ENCODE measurements at places on chromosomes 3 and 15.

GRCh38 chr3:192863091-192863420, 54.6 kb downstream of the MB21D2 start:
- no peak for DNase-seq

DNA sequence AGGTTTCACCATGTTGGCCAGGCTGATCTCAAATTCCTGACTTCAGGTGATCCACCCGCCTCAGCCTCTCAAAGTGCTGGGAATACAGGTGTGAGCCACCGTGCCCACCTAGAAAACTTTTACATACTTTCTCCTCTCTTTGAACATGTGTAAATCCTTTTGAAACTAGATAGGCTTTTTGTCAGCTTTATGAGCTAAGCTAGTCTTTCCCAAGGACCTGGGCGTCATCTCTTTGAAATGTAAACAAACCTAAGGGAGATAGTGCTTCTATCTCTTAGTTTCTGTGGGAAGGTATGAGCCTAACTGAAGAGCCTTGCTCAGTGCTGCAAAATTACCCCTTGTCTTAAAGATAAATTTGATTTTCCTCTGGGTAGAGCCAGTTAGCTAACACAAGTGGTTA, 4.8 kb downstream of the CX3CR1 start:
- peak; percentile 4 for DNase-seq

- DNase-seq: no peak
Observed at GRCh38 chr3:137925080-137925479, 84.9 kb upstream of the CLDN18 start.

GRCh38 chr3:73007992-73008712, 11.5 kb downstream of the PPP4R2 start:
- DNase-seq: no peak

DNA sequence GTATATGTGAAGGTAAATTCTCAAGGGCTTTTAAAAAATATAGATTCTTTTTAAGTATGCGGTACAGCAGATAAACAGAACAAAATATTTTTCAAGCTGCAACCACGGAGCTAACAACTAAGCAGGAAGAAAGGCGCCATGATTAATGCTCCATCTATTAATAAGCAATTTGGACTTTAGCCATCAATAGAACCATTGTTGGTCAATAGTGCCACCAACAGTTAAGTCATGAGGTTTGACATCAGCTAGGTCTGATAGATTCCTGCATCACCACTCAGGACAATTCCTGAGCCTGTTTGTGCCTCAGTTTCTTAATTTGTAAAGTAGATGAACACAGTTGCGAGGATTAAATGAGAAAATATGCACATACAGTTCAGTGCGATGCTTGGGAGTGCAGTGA, 65.1 kb upstream of the FAM3D start:
- DNase-seq: no peak

DNA sequence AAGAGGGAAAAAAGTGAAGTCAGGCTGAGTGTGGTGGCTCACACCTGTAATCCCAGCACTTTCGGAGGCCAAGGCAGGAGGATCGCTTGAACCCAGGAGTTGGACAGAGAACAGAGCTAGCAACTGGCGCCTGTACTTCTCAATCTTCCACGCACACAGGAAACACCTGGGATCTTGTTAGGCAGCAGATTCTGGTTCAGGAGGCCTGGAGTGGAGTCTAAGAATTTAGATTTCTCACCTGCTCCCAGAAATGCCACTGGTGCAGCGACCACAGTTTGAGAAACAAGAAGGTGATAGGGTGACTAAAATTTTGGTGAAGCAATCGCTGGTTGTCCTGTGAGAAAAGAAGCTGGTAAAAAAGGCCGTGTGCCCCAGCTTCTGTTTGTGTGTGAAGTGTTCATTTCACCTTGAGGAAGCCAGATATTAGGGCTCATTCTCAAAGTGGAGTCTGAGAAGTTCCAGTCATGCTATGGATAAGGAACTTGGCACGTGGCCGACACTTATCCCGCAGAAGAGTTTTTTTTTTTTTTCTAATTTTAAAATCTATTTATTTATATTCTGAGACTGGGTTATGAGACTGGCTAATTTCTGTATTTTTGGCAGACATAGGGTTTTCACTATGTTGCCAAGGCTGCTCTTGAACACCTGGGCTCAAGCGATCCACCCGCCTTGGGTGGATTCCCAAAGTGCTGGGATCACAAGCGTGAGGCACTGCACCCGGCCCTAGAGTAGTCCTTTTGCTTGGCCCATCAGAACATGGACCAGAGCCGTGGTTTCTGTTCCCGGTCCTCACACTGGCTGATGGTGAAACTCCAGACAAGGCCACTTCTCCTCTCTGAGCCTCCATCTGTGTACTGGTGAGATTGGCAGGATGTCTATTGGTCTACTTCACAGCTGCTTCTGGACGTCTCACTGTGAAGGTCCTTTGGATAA, 324.6 kb upstream of the PROK2 start:
- no peak for DNase-seq

- no peak for DNase-seq
Observed at GRCh38 chr15:99430881-99431401, 134.8 kb upstream of the MEF2A start.

DNA sequence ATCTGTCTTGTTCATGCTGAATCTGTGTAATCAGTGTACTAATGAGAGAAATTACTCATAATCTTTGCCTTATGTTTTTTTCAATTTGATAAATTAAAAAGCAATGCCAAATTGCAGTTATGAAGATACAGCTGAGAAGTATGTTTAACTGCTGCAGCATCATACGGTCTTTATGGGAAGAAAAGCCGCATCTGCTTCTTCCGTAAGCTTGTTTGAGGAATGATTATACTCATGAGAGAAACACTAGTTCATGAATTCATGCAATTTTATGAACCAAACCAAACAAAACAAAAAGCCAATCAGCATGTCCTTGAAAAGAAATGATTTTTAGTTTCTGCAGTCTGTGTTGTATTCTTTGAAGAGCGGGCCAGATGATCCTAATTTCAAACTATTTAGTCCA, 275.9 kb upstream of the ARHGEF26 start:
- DNase-seq: no peak

GRCh38 chr15:40914013-40914412, 15.1 kb upstream of the DLL4 start:
- no peak for DNase-seq

DNA sequence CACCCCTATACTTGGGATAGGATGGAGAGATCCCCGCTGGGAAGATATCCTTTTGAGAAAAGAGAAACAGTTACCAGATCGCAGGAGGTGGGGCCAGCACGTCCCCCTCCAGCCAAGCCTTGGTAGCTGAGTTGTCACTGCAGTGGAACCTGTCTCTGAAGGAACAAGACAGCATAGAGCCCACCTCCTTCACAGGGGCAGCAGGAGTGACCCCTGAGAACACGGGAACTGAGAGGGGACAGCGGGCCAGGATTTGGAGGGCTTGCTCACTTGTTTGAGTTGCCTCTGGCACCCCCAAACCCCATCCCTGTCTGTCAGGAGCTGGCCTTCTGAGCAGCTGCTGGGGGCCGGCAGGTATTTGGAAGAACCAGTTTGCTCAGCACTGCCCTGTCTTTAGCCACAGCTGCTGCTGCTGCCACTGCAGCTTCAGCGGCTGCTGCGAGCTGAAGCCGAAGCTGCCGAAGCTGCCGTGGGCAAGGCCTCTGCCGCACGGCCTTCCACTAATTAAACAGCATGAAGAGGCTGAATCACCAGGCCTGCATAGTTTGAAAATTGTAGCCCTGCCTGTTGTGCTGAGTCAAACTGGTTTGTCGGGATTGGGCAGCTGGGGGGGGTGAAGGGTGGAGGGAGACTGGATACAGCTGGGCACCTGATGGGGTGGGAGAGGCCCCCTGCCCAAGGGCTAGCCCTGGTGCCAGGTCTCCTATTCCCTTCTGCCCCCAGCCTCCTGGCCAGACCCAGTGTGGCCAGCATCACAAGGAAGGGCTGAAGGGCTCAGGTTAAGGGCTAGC, 4.0 kb downstream of the EPHB3 start:
- DNase-seq: peak; percentile 76

DNA sequence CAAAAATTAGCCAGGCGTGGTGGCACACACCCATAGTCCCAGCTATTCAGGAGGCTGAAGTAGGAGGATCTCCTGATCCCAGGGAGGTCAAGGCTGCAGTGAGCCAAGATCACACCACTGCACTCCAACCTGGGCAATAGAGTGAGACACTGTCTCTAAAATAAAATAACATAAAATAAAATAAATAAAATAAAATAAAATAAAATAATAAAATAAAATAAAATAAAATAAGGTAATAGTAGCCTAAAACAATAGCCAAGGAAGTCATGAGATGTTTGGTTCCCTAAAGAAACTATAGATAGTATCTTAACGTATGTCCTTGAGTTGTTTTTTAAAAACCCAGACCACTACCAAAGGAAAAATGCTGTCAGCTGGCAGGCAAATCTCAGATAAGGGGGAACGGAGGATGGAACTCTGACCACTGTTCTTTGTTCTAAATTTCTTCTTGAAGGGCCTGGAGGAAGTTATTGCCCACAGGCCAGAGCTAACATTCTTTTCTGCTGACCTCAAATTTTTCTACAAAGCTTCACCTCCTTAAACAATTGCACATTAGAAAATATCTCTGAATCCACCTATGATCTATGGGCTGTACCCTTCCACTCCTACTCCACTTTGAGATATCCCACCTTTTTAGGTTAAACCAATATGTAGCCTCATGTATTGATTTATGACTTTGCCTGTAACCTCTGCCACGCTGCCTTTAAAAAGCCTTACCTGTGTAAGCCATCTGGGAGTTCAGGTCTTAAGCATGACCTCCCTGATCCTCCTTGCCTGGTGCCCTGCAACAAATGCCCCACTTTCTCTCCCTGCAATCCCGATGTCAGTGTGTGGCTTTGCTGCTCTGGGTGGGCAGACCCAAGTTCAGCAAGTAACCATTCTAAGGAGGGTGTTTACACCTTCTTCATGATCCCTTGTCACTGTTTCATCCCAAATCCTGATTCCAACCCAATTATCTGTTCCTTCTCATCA, 126.2 kb upstream of the BHLHE40 start:
- no peak for DNase-seq

DNA sequence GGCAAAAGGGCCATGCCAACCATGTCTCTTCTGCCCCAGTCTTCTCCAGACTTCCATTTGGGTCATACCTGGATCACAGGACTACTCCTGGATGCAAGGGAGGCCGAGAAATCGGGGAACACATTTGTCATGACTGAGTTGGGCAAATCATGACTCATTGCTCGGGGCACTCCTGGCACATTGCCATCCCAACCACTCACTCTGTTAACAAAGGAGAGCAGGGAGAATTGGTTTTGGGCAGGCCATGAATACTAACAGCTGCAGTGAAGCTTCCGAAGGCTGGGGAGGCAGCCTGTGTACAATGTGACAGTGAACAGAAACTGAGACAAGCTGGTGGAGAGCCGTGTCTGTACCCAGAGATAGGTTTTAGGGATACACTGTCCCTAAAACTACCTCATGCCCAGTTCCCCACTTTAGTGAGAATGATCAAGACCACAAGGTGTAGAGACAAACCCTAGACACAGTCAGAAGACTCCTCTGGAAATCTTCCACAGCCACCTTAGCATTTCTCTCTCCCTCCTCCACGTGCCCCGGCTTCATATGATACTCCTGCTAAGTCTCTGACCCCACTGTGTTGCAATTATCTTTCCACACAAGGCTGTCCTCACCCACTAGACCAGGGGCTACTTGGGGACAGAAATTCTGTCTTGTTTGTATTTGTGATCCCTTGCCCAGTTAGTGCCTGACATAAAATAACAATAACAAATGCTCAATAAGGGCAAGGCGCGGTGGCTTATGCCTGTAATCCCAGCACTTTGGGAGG, 10.5 kb upstream of the BUB1B start:
- no peak for DNase-seq

- DNase-seq: no peak
Observed at GRCh38 chr3:81765400-81765799, 4.0 kb upstream of the GBE1 start.

DNA sequence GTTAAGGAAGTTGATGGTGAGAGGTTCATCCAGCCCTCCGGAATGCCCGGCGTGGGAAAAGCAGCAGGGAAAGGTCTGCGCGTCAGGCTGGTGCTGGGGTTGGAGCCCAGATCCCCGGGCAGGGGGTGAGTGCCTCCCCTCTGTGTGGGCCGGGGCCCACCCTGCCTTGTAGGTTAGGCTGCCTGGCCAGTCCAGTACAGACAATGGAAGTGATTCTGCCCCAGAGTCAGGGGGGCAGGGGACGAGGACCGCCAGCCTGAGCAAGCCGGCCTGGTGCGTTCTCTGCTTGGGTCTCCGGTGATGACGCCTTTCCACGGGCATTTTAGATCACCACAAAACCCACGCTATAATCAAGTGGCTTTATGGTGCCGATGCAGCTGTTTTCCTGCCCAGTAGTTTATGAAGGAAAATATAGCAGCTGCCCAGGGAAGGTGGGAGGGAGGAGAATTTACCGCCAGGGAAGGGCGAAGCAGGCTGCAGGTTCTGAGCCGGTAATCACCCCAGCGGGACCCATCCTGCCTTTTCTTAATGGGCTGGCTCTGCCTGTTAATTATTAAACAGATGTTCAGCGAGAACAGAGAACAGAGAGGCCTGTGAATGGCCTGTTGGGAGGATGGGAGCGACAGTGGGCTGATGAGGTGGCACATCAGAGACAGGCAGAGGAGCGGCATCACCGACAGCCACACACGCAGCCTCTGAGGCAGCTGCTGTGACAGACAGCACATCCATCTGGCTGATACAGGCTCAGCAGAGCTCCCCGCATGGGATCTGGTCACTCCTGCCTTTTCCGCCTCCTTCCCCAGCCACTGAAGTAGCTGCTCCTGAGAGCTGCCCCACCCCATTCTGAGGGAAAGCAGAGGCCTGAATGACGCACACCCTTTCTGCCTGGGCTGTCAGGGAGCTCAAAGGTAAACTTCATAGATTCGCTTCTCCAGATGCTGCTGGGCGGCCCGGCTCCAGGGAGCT, 35.2 kb downstream of the BDH1 start:
- no peak for DNase-seq

GRCh38 chr3:109804697-109805096, 467.4 kb upstream of the DPPA4 start:
- DNase-seq: no peak

- DNase-seq: no peak
Observed at GRCh38 chr3:197337656-197338055, 39.2 kb upstream of the DLG1 start.

DNA sequence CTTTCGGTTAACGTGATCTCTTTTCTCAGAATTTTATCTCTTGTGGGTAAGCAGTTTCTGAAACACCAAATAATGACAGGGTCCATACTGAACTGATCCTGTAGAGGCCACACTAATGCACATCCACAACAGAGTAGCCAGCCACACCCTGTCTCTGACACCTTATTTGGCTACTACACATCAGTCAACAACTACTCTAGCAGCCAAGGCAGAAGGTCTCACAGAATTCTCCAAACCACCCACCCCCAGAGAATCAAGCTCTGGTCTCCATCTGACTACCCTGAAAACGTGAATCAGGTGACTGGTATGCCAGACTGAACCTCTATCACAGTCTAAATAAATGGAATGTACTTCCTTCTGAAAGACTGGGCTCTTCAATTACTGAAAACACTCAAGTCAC, 38.0 kb downstream of the EDC3 start:
- no peak for DNase-seq

DNA sequence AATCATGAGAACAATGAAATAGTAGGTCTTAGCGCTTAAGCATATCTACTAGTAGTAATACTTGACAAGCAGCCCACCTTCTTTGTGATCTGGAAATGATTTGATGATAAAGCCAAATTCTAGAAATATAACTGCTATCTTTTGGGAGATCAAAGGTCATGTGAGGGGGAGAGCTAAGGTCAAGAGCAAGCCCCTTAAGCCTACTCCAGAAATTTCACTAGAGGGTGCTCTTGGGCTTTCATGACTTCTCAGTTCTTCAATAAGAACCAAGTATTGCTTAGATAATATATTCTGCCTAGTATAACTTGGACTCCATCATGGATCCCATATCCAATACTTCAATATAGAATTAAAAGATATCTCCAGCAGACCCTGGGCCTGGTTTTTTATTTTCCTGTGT, 319.6 kb downstream of the ZBTB20 start:
- DNase-seq: no peak

- no peak for DNase-seq
Observed at GRCh38 chr3:18134386-18135059, 290.6 kb downstream of the SATB1 start.

Measured in AG04450 (cell line).